Smooth muscle cell of the brain vasculature (primary cell): ENCODE measurements at places on chromosomes 5 and 9.

DNA sequence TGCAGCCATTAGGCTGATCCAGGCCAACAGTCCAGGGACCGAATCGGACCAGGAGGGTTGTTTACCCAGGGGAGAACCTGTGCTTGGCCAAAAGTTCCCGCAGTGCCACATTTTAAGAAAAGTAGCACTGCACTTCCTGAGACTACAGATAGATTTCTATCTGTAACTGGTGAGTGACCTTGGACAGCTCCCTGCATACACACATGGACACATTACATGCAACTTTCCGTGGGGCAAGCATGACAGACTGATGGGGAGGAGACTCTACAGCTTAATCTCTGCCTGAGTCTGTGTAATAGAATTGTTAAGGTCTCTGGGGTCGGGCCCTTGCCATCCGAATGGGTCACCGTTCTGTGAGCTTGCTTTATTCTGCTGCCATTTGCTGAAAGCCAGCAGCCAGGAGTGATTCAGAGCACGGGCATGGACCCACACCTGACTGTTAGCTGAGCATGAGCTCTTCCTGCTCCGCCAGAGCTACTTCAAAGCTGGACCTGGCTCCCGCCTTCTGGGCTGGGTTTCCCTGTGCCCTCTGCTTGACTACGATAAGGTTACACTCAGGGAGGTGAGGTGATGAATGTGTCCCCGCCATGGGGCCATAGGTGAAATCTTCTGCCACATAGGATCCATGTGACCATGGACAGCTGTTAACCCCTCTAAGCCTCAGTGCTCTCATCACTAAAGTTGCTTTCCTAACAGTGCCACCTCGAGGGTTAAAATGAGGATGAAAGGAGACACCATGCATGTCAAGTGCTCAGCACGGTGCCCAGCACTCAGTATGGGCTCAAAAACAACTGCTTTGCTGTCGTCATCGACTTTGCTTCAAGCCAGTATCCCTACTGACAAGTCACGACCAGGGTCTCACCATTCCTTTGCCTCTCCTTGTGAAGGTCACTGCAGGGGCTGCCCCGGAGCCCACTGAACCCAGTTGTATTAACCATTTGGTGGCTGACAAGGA lies 200.0 kb downstream of the MELK start:
- DNase-seq: no peak

- no peak for DNase-seq
These were observed 35.5 kb downstream of the TIMD4 start for GRCh38 chr5:156927545-156927944.

DNA sequence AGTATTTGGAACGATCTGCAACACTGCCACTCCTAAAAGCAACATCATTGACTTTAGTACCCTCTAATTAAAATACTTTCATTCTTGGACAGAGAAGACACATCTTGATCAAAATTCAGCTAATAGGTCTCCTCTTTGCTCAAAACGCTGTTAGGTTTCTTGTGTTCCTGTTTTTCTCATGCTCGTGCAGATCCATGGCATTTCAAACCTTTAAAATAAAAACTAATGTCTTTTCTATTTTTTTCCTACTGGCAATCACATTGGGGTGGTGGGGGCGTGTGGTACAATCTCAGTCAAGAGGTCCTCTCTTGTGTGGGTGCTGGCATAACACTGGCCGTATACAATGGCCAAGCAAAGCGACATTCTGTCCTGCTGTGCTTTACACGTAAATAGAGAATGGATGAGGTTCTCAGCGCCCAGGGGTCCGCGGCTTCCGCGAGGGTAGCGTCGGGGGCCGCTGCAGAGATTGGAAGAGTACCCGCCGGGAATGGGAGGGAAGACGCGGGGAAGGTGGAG lies 315 bp upstream of the GPR150 start:
- DNase-seq: no peak

- no peak for DNase-seq
These were observed 10.6 kb downstream of the NDFIP1 start for GRCh38 chr5:142119051-142119625.

DNA sequence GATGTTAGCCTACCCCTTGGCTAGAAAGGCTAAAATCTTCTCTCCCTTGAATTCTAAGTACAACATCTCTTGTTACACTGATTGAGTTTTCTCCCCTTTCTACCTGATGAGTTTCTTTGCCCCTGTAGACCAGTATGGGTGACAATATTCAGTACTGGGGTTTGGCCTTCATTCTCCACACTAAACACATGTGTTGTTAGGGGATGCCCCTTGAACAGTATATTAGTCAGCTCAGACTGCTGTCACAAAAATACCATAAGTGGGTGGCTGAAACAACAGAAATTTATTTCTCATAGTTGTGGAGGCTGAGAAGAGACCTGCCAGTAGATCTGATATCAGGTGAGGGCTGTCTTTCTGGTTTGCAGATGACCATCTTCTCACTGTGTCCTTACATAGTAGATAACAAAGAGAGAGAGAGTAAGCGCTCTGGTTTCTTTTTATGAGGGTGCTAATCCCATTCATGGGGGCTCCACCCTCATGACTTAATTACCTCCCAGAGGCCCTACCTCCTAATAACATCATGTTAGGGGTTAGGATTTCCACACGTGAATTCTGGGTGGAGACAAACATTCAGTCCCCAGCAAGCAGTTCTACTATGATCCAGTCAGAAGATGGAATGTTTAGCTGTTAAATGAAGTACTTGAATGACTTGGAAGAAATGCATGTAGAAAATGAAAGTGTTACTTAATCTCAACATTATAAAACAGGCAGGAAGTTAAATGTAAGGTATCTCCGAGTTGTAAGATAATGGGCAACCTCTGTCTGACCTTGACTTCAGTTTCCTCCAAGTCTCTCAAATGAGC lies 17.5 kb downstream of the VLDLR start:
- DNase-seq: no peak

DNA sequence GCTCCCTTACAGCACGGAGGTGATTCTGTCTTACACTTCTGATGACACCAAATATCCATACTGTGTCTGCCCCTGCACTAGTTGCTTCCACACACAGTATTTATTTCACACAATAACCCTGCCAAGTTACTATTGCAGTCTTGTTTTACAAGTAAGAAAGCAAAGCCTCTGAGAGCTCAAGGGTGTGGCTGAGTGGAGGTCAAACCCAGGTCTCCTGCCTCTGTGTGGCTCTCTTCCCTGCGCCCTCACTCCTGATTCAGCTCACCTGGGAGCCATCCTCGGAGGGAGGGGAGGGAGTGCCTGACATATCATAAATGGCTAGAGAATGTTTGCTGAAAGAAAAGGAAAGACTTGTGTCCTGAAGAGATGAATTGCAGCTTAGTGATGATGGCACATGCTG lies 41.0 kb downstream of the MVB12B start:
- DNase-seq: no peak

DNA sequence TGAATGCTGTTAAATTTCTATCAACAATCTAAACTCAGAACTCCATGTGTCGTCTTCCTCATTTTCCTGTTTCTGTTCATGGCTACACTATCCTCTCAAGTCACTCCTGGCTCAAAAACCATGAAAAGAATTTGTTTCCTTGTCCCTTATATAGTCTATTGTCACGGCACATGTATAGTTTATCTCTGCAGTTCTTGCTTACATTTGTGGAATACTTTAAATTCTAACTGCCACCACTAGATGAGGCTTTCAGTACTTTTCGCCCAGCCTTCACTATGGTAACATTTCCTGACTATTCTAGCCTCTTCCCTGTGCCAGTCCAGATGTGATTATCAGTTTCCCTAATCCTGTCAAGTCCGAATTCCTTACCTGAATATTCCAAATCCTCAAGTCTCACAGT lies 34.6 kb downstream of the PKD2L2 start:
- no peak for DNase-seq

DNA sequence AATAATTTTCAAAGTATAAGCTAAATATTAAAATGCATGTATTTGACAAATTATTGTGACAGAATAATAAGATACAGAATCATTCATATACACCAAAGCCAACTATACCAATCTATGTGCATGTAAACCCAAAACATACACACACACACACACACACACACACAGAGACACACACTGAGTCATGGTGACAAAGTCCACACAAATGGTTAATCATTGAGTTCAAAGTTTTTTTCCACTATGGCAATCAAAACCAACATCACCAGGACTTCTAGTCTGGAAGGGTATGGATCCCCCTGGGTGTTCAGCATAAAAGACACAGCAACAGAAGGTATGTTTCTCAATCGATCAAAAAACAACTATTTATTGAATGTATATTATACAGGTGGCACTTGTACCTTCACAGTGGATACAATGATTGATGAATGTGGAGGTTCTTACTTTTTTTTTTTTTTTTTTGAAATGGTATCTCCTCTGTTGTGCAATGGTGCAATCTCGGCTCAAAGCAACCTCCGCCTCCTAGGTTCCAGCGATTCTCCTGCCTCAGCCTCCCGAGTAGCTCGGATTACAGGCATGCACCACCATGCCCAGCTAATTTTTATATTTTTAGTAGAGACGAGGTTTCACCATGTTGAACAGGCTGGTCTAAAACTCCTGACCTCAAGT lies 137.0 kb downstream of the PDE4D start:
- no peak for DNase-seq

GRCh38 chr5:15786884-15787283 lies 286.9 kb downstream of the FBXL7 start:
- no peak for DNase-seq

- DNase-seq: no peak
These were observed 18.3 kb downstream of the ACTL7B start for GRCh38 chr9:108837530-108837929.

GRCh38 chr5:75993643-75994520 lies 89.3 kb upstream of the SV2C start:
- DNase-seq: no peak

DNA sequence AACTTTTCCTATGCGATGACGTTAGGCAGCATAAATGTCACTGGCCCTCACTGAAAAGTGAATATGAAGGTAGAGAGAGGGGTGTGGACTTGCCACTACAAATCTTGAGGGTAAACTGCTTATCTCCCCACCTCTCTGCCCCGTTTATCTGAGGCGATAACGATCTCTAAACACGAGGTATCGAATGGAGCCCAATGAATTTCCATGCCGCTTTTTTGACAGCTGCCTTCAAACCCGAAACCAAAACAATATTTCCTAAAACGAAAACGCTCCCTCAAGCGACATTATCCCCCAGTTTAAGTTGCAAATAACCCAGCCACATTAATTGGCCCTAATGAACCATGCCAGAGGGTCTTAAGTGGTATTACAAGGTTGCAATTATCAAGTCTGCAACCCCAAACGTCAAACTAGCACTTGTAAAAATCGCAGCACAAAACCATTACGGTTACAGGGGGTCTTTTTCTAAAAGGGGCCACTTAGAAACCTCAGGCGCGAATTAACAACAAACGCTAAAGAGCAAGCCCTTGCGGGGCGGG lies 1.4 kb downstream of the NR3C1 start:
- DNase-seq: no peak

GRCh38 chr5:151156507-151157420 lies 815 bp downstream of the ANXA6 start:
- no peak for DNase-seq

DNA sequence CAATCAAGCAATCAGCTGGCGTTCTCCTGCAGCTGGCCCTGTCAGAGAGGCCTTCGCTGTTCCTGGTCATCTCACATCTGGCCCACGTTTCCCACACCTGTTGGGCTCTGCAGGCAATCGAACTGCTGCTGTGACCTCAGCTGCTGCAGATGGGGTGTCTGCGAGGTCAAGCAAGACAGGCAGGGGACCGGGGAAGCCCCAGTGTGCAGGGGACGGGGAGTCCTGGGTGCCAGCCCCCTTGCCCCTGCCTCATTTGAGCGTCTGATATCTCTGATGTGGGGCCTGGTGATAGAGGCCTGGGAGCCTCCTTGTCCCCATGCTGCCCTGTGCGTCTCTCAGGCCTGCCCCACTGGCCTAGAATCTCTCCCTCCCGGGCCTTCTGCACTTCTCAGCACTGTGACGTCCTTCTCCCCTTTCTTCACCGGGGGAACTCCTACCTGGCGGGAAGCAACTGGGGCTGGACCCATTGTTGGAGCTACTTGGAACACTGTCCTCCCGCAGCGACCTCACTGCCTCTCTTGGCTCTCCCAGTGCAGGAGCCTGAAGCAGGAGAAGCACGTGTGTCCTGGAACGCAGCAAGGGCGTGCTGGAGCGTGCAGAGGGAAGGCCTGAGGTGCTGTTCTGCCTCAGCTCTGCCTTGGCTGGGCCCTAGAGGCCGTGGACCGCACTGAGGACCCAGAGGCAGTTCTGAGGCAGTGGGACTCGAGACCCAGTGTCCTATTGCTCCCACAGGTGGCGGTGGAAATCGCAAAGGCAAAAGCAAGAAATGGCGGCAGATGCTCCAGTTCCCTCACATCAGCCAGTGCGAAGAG lies 3.9 kb downstream of the GRK6 start:
- no peak for DNase-seq

DNA sequence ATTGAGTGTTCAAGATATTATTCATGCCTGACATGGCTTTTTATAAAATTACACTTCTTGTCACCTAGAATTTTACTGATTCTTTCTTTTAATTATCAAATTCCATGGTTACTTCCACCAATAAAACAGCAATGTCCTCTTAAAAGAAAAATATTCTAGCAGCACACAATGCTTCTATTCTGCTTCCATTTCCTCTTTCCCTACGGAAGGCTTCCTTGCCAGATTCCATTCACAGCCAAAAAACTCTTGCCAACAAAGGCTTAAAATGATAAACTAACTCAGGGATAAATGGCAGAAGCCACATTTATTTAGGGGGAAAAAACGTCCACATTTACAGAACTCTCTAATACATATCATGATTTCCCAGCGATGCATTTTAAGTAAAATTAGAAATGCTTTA lies 111.6 kb downstream of the CTNND2 start:
- no peak for DNase-seq

DNA sequence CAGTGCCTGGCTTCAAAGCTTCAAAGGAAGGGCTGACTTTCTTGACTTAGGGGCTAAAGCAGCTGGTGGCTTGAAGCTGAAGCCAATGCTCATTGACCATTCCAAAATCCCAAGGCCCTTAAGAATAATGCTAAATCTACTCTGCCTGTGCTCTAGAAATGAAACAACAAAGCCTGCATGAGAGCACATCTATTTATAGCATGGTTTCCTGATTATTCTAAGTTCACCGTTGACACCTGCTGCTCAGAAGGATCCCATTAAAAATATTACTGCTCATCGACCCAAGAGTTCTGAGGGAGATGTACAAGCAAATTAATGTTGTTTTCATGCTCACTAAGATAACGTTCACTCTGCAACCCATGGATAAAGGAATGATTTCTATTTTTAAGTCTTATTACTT lies 6.7 kb downstream of the TMEM174 start:
- no peak for DNase-seq

GRCh38 chr5:57442080-57442839 lies 40.4 kb downstream of the ACTBL2 start:
- peak; percentile 76 for DNase-seq

- no peak for DNase-seq
These were observed 52.9 kb upstream of the DHFR start for GRCh38 chr5:80707645-80708044.

- no peak for DNase-seq
These were observed 1.1 kb upstream of the NOTCH1 start for GRCh38 chr9:136546697-136547501.

DNA sequence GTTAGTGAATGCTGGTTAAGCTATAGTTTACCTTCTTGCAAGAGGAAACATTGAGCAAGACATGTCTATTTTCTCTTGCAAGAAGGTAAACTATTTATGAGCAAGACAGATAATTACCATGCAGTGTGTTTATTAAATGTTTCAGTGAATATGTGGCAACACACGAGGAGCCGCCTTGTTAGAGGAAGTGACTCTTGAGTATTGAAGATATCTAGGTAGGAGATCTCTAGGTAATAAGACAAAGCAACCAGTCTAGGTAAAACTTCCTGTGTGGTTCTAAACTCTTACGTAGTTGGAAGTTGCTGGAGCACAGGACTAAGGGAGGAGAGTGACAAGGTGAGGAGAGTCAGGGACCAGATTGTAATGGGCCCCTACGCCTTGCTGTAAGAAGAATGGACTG lies 16.8 kb downstream of the SKP2 start:
- no peak for DNase-seq

GRCh38 chr9:129649726-129650679 lies 8.1 kb upstream of the ASB6 start:
- no peak for DNase-seq
